ENCODE measurements at places on chromosomes 3 and 15.

DNA sequence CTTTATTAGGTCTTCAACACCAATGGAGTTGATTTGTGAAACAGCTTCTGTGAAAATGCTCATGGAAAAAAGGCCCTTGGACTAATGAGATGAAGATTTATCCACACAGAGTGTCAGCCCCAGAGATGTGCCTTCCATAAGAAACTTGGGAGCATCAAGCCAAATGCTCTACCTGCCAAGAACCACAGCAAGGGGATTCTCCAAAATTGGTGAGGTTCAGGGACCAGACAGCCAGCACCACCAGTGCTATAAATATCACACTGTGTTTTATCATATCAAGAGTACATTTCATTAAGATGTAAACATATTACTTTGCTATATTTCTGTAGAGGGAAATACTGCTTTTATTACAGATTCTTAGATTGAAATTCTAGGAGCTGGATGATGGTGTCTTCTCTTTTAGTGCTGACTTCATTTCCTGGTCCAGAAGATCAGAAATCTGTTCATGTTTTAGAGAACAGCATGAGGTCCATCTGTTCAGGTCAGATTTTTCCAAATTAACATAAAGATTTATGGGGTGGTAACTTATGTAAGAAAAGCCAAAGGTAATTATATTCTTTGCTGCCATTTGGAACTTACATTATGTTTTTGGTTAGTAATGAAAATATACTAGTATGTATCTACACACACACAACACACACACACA lies 17.7 kb downstream of the SLC35G2 start:
- DNase-seq = no peak

DNA sequence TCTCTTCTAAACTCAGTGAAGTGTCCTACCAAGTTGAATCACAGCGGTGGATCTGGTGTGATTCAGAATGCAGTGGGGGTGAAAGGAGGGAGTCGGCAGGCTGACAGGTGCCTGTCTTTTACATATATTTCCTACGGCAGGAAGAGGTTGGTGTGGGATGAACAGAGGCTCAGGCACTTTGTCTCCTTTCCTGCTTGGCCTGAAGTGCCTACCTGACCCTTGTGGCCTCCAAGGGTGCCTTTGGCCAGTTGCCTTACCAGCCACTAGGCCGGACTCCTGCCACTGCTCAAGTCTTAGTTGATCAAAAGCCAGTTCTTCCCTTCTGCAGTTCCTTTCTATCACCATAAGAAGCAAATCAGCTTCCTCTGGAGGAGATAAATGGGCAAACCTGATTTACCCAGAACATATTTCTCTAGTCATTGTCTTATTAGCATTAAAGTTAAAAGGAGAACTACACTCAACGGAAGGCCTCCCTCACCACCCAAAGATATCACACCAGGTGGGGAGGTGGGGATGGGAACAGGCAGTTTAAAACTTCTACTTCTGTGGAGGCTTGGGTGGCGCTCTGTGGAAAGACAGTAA lies 52.1 kb downstream of the CRTC3 start:
- DNase-seq = no peak

- no peak for DNase-seq
These were observed 103.0 kb upstream of the DPPA4 start for GRCh38 chr3:109440353-109440752.

DNA sequence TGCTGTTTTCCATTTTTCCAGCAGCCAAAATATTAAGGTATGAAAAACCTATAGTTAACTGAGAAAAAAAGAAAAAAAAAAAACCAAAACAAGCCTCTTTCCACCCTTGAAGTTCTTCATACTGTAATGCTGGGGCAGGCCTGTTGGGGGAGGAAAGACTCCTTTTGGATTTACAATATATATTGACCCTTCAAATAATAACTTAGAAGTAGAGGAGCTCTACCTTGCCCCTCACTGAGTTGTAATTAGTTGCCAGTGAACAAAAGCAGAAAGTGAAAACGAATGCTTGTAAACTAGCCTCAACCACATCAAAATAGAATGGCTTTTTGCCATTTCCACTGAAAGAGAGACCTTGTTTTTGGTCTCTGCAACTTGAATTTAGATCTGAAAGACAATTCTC lies 326.6 kb downstream of the NR2F2 start:
- no peak for DNase-seq

GRCh38 chr15:44038755-44039191 lies 156.3 kb downstream of the FRMD5 start:
- DNase-seq = no peak

DNA sequence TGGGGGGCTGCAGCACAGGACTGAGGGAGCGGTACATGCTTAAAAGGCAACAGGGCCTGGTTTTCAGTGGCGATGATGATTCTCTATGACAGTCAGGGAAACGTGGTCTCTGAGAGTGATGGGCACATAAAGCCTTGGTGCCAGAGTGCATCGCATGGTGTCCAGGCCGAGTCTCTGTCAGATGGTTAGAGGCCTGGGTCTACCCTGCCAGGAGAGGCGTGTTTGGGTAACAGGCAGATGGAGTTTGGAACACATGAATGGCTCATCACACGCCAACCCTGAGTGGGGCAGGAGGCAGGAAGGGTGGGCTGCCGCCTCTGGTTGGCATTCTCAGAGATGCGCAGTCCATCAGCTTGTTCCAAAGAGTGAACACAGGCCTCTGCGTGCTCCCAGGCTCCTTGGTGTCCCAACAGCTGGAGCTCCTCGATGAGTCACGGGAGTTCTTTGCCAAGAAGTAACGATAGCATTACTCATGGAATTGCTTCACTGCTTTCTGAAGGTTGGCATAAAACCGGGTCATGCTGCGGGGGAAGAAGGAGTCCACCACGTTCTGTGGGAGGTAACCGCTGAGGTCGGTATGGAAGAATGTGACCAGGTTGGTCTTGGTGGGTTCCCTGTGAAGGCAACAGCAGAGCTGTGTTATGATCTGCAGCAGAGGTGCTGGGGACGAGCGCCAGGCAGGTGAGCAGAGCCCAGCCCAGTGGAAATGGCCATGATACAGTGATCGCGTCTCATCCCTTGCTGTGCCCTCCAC lies 11.0 kb downstream of the STARD5 start:
- DNase-seq = no peak

DNA sequence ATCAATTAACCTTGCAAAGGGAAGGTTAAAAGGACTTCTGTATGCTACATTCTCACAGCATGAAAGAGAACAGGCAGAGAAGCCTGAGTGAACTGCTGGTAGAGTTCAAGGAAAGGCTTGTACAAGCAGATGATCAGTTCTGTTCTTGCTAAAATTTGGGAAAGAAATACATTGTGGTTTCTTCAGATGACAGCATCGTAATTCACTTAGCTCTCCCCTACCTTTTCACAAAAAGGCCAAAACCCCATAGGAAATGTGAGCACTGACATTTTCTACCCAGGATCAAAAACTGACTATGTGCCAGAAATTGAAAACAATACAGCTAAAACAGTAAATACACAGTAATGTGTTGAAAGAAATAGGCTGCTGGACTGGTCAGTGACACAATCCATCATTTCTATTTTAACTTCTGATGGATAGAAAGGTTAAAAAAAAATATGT lies 216.4 kb downstream of the DPH6 start:
- no peak for DNase-seq

GRCh38 chr3:55165704-55166405 lies 238.0 kb upstream of the LRTM1 start:
- no peak for DNase-seq

DNA sequence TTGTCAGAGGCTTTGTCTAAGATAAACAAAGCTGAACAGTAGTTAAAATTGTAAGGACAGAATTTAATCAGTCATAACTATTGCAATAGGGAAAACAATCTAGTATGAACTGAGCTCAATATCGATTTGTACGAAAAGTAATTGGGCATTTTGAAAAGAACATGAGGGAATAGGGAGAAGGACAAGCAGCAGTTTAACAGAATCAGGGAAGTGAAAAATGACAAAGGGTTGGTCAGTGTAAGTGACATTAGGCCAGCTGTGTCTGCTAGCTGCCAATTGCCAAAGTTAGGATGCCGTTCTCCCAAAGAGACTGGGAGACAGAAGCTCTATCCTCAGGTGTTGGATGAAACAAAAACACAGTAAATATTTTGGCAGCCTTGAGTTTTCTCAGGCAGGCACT lies 3.3 kb upstream of the DNAJA4 start:
- DNase-seq = no peak

DNA sequence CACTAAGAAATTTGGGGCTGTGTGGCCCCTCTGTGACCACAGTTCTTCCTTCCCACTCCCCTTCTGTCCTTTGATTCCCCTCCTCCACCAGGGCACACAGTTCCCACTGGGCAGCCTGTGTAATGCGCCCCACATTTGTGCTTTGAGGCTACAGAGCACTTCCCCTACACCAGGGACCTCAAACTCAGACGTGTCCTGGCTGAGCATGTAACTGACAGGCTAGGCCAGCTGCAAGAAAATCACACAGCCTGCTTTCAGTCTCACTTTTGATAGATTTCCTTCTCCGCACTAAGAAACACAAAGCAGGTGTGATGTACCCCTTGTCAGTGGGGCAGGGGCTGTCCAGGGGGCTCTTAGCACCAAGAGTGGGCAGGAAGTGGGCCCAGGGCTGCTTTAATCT lies 29.6 kb downstream of the PRKCD start:
- DNase-seq = no peak

DNA sequence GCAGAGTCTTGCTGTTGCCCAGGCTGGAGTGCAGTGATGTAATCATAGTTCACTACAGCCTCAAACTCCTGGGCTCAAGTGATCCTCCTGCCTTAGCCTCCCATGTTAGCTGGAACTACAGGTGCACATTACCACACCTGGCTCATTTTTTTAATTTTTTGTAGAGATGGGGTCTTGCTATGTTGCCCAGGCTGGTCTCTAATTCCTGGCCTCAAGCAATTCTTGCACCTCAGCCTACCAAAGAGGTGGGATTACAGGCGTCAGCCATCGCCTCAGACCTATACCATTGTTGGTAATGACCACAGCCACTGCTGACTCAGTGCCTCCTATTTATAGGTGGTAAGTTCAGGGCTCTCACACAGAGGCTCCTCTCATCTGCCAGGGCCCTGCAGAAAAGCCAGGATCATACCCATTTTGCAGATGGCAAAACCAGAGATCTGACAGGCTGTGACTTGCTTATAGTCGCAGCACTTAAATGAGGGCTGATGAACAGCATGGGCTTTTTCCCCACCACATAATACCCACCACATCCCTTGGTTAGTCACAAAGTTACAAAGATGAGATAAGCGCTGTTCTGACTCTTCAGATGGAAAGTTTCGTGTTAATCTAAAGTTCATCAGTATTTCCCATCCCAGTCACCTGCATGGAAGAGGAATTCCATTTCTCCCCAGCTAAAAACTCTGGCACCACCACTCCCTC lies 21.8 kb upstream of the SPATA12 start:
- no peak for DNase-seq

DNA sequence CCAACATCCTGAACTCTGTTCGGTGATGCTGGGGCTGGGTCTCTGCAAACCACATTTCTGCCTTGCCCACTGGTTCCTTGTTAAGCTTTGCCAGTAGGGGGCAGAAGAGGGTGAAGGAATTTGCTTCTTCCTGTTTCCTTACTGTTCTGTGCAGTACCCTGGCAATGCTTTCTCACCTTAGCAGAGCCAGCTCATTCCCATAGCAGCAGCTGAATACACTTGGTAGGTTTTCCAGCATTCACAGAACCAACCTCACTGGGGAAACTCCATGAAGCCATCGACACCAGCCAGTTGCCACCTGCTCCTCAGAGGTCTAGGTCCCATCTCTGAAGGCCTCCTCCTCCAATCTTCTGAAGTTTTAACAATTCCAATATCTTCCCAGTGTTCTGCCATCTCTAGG lies 308.4 kb downstream of the PDCD6IP start:
- DNase-seq = no peak

DNA sequence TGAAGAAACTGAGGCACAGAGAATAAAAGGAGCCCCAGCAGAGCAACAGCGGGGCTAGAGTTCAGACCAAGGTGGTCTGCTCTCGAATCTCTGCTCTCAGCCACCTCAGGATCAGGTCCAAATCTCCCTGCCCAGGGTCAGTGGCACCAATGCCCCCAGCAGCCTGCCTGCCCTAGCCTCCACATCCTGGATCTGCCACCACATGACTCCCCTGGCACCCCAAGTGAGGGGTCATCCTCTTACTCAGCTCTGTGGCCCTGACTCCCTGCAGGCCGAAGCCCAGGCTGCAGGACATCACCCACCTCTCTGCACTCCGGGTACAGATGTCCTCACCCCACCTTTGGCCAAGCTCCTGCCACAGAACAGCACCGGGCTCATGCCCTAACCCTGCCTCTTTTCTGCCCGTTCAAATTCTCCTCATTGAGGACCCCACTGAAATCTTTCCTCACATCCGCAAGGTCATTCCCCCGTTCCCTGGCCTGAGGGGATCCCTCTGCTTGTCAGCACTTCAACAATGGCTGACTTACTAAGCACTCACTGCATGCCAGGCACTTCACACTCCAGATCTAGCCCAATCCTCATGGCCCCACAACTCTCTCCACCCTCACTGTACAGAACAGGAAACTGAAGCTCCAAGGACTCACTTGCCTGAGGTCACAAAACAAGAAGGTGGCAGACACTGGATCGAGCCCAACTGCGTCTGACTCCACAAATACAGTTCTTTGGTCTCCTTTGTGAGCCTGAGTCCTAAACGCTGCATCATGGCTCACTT lies 4.3 kb downstream of the PPIB start:
- DNase-seq = no peak

DNA sequence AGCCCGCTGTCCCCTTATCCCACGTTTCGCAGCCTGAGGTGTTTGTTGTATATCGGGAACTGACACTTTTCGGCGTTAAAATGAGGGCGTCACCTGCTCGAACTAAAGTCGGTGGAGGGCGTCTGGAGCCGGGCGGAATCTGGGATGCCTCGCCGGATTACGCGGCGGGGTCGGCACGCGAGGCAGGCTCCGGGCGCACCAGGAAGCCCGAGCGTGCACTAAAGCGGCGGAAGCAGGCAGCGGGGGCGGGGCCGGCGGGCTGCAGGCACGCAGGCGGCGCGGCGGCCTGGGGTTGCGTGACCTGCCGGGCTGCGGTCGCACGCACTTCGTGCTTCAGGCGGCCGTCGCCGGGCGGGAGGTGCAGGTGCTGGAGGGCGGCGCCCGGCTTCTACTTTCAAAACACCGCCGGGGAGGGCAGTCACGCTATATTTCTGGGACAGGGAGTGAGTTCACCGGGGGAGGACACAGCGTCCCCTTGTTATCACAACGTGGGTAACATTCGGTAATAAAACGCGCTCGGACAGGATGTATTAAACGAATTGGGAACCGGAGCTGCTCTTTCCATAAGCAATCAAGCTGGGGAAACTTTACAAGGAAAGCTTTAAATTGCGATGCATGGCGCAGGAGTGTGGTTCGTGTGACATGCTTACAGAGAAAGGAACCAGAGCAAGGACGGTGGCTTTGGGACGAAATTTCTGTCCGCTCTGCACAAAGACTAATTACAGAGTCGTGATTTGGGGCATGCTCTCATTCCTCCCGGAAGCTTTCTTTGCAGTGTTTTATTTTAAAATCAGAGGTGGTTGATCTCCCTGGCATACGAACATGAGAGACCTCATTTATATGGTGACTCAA lies 9.1 kb upstream of the LEKR1 start:
- peak; percentile 60 for DNase-seq

DNA sequence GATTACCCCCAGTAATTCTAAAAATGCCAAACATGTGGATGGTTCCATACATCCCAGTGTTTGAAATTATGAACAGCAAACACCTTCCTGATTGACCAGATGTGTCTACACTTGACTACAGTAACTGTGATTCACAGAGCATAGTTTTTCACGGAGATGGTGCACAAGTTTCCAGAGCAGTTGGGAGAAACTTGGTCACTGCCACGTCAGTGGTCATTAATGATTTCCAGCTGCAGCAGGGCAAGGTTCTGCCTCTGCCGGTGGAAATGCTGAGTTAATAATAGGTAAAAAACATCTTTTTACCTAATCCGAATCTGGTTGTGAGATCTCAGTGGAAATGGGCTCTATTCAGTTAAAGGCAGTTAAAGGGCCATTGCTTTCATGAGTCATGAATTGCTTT lies 154.1 kb upstream of the FEZF2 start:
- DNase-seq = no peak
